CD4-positive, CD25-positive, alpha-beta regulatory T cell (primary cell): ENCODE measurements at places on chromosomes 2 and 18.

GRCh38 chr18:66571845-66572244 lies 32.0 kb downstream of the CDH19 start:
- no peak for DNase-seq

- no peak for DNase-seq
These were observed 125.6 kb upstream of the PKDCC start for GRCh38 chr2:41922177-41922576.

DNA sequence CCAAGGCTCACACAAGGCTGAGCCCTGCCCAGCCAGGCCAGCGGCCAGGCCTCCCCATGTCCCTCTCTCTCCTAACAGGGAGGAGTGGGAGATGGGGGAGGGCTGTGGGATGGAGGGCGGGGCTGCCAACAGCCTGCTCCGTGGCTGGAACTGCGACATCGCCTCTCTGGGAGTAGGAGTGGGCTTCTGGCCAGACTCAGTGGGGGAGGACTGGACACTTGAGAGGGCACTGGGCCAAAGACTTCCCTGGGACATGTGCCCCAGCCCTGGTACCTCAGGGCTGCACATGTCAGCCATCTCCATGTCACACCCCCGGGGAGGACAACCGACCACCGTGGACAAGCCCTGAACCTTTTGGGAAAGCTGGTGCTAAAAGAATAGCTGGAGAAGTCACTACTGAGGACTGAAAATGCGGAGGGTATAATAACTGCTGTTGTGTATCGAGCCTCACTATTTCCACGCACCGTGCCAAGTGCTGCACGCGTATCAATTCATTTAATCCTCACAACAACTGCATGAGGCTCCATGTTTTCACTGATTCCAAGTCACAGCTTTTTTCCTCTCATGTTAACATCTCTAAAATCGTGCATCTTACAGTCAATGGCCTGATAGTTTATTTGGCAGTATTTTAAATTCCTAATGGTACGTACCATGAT lies 127.3 kb downstream of the MSH2 start:
- no peak for DNase-seq

- no peak for DNase-seq
These were observed 376.2 kb downstream of the ZNF521 start for GRCh38 chr18:24975496-24976372.

DNA sequence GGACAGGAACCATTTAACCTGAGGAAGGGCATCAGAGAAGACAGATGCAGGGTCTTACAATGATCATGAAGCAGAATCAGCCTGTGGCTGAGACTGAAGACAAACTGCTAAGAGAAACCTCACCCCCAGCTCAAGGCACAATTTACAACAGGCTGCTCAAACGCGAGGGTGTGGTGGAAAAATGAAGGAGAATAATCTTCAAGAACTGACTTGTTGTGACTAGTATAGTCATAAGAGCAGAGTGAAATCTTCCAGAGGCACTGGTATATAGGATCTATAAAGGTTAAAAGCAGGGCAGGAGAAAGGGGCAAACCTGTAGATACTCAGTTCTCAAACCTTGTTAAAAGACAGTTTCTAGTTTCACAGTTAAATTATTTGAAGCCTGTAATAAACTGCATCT lies 1155.8 kb upstream of the TMEFF2 start:
- no peak for DNase-seq

DNA sequence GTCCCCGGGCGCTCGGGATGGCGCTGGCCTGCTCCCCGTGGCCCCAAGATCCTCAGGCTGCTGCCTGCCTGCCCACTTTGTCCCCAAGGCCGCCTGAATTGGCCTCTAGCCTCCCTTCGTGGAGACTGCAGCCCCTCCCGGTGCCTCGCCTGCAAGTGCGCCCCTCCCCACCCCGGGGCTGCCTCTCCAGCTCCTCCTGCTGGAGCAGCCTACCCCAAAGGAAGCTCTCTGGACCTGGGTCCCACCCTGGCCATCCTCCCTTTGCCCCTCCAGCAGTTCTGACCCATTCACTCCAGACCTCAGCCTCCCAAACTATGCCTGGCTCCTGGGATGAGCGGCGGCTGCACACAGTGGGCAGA lies 6.2 kb downstream of the ESPNL start:
- no peak for DNase-seq
